Activated CD4-positive, alpha-beta memory T cell treated with anti-CD3 and anti-CD28 coated beads for 36 hours (primary cell): ENCODE measurements at places on chromosomes 3 and 15. TPM values are rescaled to one million over a fixed set of nuclear protein-coding genes. Genes with fewer than 3 reads are reported as not detected.

DNA sequence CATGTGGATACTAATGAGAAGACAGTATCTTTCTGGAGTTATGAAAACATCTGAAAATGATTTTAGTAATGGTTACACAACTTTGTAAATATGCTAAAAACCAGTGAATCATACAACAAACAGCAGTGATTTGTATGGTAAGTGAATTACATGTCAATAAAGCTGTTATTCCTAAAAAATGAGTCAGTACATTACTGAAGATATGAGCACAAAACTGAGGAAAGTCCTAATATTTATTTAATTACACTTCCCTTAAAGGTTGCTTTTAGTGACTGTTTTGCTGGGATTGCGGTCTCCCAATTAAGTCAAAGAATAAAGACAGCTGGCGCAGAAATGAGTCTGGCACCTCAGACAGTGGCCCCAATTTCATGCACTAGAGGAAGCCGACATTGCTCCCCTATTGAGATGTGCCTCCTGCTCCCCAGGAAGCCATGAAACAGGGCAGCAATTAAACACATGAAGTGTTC lies 50.9 kb upstream of the FSIP1 start:
- peaks cover 27% of the 10 kb centered on the region for H3K27me3 ChIP-seq
- no peak overlapping the region for H3K4me3 ChIP-seq
- no peaks in the 10 kb centered on the region for H3K36me3 ChIP-seq
- no peaks in the 10 kb centered on the region for H3K4me1 ChIP-seq
- no peak overlapping the region for H3K27ac ChIP-seq

DNA sequence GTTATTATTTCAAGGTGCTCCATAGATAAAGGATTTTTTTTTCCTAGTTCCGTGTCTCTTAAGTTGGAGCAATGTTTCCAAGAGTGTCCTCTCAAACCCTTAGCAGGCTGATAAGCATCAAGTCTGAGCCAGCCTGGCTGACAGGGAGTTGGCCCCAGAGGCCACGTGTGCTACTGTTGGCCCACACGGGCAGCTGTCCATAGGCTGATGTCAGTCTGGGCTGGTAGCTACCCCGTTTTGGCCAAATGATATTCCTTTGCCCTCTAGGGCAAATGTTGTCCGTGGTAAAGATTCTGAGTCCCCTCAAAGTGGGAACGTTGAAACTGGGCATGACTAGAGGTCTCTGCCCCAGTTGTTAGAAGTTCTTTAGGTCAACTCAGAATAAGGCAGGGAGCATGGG lies 99.4 kb downstream of the FLNB start:
- no peaks in the 10 kb centered on the region for H3K27me3 ChIP-seq
- H3K36me3 ChIP-seq: peaks cover 17% of the 10 kb centered on the region
- no peak overlapping the region for H3K27ac ChIP-seq
- H3K4me3 ChIP-seq: no peak overlapping the region

GRCh38 chr3:139572847-139573672 lies 33.5 kb upstream of the RBP1 start:
- H3K27me3 ChIP-seq: no peaks in the 10 kb centered on the region
- H3K4me3 ChIP-seq: no peak overlapping the region
- H3K4me1 ChIP-seq: no peaks in the 10 kb centered on the region

DNA sequence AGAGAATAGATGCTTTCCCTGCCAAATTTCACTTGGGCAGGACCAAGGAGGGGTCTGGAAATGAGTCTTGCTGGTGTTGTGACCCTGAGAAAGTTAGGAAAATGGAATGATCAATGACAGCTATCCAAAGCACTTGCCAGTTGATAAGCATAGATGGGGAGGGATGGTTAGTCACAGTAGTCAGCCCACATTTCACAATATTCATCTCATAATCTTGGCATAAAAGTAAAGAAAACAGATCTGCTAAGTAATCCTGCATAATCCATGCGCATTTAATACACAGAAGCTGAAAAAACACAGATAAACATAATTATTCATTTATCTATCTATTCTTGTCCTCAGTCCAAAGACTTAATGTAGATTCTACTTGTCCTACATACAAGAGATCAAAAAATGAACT lies 184.1 kb downstream of the ZIC4 start:
- no peak overlapping the region for H3K4me3 ChIP-seq
- no peak for DNase-seq
- no peak overlapping the region for H3K27ac ChIP-seq
- H3K27me3 ChIP-seq: no peaks in the 10 kb centered on the region

DNA sequence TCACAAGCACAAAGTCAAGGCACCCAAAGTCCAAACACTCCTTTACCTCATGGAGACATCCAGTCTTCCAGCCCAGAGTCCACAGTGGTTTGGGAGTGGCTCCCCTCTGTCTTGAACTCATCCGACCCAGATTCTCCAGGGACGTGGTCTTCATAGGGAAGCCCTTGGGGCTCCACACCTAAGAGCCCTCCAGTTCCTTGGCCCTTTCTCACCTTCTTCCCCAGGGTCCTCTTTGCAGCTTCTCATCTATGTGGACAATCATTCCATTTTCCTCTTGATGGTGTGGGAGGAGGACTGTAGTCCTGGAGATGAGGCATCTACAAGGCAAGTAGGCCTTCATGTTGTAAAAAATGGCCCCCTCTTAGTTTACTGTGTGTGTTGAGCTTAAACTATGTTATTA lies 87.3 kb upstream of the RNF7 start:
- peaks cover 2% of the 10 kb centered on the region for H3K27me3 ChIP-seq
- H3K27ac ChIP-seq: no peak overlapping the region
- H3K36me3 ChIP-seq: no peaks in the 10 kb centered on the region
- no peak overlapping the region for H3K4me3 ChIP-seq
- H3K4me1 ChIP-seq: no peaks in the 10 kb centered on the region
- DNase-seq: no peak

- peak; percentile 32 for DNase-seq
- H3K27ac ChIP-seq: no peak overlapping the region
- no peak overlapping the region for H3K4me3 ChIP-seq
- no peaks in the 10 kb centered on the region for H3K36me3 ChIP-seq
- peaks cover 23% of the 10 kb centered on the region for H3K27me3 ChIP-seq
Observed at GRCh38 chr3:12870942-12871341, 29.6 kb upstream of the RPL32 start.

DNA sequence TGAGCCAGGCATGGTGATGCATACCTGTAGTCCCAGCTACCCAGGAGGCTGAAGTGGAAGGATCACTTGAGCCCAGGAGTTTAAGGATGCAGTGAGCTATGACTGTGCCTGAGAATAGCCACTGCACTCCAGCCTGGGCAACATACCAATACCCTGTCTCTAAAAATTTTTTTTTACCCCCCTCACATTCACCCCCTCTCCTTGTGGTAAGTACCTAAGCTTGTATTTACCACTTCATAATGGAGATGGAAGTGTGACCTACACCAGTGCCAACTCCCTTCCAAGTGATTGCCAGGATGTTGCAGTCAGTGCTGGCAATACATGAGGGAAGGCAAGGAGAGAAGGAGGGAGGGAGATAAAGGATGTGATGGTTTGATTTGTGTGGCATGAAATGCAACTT lies 84.2 kb downstream of the LRRC28 start:
- no peaks in the 10 kb centered on the region for H3K36me3 ChIP-seq
- no peak overlapping the region for H3K27ac ChIP-seq
- H3K4me1 ChIP-seq: peaks cover 3% of the 10 kb centered on the region
- no peaks in the 10 kb centered on the region for H3K27me3 ChIP-seq
- no peak overlapping the region for H3K4me3 ChIP-seq

- H3K27me3 ChIP-seq: no peaks in the 10 kb centered on the region
- no peak overlapping the region for H3K27ac ChIP-seq
- H3K4me1 ChIP-seq: peaks cover 15% of the 10 kb centered on the region
- H3K36me3 ChIP-seq: no peaks in the 10 kb centered on the region
- no peak overlapping the region for H3K4me3 ChIP-seq
Observed at GRCh38 chr3:4928277-4928789, 50.9 kb upstream of the BHLHE40 start.

DNA sequence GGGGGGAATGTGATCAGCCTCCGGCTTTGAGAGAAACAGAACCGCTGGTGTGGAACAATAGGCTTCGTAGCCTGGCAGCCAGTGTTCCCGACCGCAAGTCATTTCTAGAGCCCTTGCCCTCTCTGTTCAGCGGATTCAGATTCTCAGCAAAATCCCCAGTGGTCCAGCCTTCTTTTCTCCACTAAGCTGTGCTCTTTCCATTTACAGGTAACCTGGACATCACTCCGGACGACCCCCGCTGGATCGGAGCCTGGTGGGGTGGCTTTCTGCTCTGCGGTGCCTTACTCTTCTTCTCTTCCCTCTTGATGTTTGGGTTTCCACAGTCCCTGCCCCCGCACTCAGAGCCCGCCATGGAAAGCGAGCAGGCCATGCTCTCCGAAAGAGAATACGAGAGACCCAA lies 250.6 kb downstream of the SLCO3A1 start:
- H3K4me3 ChIP-seq: no peak overlapping the region
- H3K27ac ChIP-seq: no peak overlapping the region
- no peak for DNase-seq
- no peaks in the 10 kb centered on the region for H3K27me3 ChIP-seq
- H3K4me1 ChIP-seq: peaks cover 23% of the 10 kb centered on the region

DNA sequence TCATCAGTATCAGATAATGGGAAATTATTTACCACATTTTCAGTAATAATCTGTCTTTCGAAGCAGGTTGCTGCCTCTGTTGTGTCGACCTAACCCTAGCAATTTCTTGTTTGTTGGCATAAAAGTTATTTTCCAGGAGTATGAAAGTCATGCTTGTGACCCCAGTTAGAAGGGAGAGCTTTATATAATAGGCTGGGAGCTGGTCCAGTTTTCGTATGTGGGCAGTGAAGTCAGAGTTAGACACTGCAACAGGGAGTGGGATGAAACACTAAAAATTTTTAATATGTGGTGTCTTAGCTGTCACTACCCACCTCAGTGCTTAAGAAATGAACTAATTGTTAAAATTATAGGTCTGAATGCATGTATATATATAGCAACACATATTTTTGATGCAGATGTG lies 348.5 kb downstream of the FEZF2 start:
- DNase-seq: no peak
- no peaks in the 10 kb centered on the region for H3K4me1 ChIP-seq
- no peak overlapping the region for H3K4me3 ChIP-seq

DNA sequence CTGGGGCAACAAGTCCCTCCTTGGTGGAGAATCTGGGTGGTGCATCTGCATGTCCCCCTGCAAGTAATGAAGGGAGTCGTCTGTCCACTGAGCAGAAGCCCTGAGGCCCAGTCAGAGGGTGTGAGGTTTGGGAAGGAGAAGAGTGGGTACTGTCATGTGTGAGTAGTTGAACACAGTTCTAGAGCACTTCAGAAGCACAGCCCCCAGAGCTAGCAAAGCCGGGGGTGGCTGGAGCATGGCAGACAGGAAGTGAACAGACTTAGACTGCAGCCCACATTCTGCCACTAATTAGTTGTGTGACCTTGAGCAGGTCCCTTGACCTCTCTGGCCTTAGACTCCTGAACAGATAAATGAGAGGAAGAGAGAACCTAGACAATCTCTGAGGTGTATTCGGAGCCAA lies 207.6 kb downstream of the UACA start:
- no peak overlapping the region for H3K27ac ChIP-seq
- no peaks in the 10 kb centered on the region for H3K27me3 ChIP-seq
- no peaks in the 10 kb centered on the region for H3K36me3 ChIP-seq
- no peak overlapping the region for H3K4me3 ChIP-seq

GRCh38 chr3:53989946-53990345 lies 98.3 kb upstream of the SELENOK start:
- H3K4me3 ChIP-seq: no peak overlapping the region
- H3K36me3 ChIP-seq: no peaks in the 10 kb centered on the region
- no peak for DNase-seq
- no peak overlapping the region for H3K27ac ChIP-seq
- H3K4me1 ChIP-seq: no peaks in the 10 kb centered on the region

GOLGA6B gene
- not detected for total RNA-seq

CIB2 gene
- 2.0 TPM for total RNA-seq

SNURF gene
- 21.7 TPM for total RNA-seq

TIGIT gene
- 63.8 TPM for total RNA-seq

ADAMTS7 gene
- 0.10 TPM for total RNA-seq

MASP1 gene
- total RNA-seq: not detected

EIF4E3 gene
- 36.7 TPM for total RNA-seq

GABRA5 gene
- total RNA-seq: not detected

SLC35G2 gene
- 2.1 TPM for total RNA-seq
